ENCODE measurements at places on chromosomes 4 and X.

DNA sequence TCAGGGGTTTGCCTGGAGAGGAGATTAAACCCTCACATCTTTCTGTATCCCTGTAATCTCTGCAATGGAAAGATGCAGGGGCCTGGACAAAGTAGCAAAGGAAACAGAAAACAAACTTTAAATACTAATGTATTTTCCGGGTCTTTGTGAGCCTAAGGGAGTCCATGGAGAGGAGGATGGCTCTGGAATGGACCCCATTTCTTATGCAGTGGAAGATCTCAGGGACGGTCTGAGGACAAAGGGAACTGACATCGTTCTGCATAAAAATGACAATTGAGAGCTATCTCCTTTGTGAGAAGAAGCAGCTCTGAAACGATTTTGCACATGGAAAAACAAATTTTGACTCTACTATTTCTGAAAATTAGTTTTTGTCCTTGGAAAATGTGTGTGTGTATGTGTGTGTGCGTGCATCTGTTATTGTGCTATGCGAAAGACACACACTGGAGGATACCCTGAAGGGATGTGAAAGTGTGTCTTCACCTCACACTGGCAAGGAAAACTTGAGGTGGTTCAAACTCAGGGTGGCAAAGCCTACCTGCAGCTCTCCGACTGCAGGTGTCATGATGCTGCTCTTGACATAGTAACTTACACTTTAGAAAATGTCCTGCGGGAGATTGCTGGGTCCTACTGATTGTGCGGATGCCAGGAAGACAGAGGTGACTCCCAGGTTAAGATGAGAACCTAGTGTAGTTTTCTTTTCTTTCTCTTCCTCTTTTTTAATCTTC lies 126.4 kb upstream of the JADE1 start:
- DNase-seq, result no peak

DNA sequence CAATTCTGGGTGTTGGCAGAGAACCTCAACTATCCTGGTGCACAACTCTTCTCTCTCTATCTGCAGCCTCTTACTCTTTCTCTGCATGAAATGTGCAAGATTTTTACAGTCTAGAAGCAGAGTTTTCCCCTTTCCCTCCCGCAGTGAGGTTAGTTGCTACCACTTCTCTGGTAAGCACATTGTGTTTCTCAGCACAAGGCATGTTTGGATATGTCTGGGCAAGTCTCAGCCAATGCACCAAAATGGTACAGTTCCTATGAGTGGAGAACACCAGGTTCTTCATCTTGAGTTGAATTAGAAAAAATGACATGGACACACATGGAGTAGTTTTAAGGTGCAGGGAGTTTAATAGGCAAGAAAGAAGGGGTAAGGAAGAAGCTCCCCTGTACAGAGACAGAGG lies 187.0 kb downstream of the CCNG2 start:
- DNase-seq, result no peak

DNA sequence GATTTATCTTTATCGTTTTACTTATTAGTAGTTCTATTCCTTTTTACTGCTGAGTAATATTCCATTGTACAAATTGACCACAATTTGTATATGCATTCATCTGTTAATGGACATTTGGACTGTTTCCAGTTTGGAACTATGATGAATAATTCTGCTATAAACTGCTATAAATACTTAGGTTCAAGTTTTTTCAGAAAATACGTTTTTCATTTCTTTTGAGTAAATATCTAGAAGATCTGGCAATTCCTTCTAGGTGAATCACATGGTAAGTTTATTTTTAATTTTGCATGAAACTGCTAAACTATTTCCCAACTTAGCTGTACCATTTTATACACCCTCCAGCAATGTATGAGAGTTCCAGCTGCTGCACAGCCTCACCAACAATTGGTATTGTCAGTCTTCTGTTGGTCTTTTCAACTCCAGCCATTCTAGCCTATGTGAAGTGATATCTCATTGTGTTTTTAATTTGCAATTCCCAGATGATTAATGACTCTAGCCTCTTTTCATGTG lies 22.2 kb downstream of the LIN54 start:
- peak; percentile 84 for DNase-seq

- no peak for DNase-seq
These were observed 342.5 kb upstream of the FSTL5 start for GRCh38 chr4:162506253-162506652.

DNA sequence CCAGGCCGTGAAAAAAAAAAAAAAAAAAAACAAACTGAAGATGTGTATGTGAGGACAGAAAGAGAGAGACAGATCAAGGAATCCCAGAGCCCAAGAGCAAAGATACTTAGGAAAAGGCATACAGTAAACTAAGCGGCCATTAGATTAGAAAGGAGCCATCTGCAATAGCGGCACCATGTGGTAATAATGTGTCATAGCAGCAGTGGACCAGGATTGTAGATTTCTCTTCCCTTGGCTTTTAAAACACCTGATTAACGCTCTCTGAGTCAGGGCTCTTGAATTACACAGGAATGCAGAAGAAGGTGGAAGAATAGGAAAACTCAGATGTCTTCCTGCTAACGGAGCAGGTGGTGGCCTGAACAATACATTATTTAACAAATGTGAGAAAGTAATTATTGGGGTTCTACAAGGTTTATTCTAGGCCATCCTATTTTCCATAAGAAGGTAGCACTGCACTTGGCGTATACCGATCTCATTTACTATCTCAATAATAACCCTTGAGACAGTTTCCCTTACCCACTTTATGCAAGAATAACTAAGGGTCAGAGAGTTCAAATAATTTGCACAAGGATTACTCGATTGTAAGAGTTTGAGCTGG lies 182.7 kb downstream of the KCNIP4 start:
- DNase-seq, result no peak

- DNase-seq, result no peak
These were observed 99.9 kb upstream of the KLHL13 start for GRCh38 chrX:118216509-118216908.

- no peak for DNase-seq
These were observed 19.0 kb upstream of the ACSL1 start for GRCh38 chr4:184844742-184845141.

DNA sequence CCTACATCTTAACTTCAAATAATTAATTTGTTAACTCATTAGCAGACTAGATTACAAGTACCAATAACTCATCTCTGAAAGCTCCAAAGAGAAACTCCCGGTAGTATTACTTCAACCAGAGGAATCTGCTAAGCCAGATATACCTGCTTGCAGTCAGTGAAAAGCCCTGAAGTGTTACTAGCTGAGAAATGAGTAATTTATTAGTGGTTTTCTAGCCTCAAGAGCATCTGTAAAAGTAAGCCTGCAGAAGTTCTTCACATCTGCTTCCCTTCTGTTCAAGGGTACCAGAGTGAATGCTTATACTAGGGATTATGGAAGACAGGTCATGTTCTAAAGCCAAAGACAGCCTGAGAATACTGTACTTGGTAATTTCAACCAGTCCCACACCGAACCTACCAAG lies 34.7 kb downstream of the IRS4 start:
- DNase-seq, result peak; percentile 2

GRCh38 chr4:703336-704197 lies 2.1 kb upstream of the PCGF3 start:
- DNase-seq, result no peak

DNA sequence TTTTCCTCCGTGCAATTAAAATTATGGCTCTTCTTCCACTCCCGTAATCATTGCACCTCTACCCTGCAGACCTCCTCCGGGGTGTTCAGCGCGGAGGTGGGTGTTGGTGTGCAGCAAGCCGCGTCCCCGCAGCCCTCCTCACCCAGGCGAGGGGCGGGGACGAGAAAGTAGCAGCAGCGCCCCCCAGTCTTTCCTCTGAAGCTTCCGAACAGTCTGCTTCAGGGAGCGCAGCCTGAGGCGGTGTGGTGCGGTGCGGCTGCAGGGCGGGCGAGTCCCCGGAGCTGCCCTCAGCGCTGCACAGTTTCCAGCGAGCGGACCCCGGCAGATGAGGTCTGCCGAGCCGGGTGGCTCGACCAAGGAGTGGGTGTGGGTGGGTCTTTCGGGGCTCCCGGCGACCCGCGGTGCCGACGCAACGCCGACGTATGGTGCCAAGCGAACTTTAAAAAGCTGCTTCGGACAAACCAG lies at the start of gene FRAS1:
TSS of gene FRAS1 (plus strand) at position 189 of the 465 bp plus-strand sequence. CDS start 687 bp downstream, outside the sequence.
- DNase-seq, result peak; percentile 15

- DNase-seq, result no peak
These were observed 765 bp downstream of the ENOPH1 start for GRCh38 chr4:82430964-82431745.
